ENCODE measurements at places on chromosomes 7 and 10. TPM values are rescaled to one million over a fixed set of nuclear protein-coding genes. Genes with fewer than 3 reads are reported as not detected.

GPER1 gene
- 0.32 TPM for total RNA-seq

DMTF1 gene
- total RNA-seq = 60.7 TPM

PTPRE gene
- total RNA-seq = 6.8 TPM

ANKRD22 gene
- total RNA-seq = 0.38 TPM

MYO1G gene
- total RNA-seq = not detected

JCAD gene
- total RNA-seq = 12.1 TPM

STAM gene
- 41.1 TPM for total RNA-seq

OR6V1 gene
- not detected for total RNA-seq

KCP gene
- total RNA-seq = 0.13 TPM

TUBAL3 gene
- not detected for total RNA-seq

TMEM225B gene
- total RNA-seq = not detected

Measured in LHCN-M2 (cell line).